ENCODE measurements at places on chromosomes 1 and 21. TPM values are rescaled to one million over a fixed set of nuclear protein-coding genes. Genes with fewer than 3 reads are reported as not detected.

Gene LRRC53
- not detected for total RNA-seq

Gene ILF2
- 65.9 TPM for total RNA-seq

Gene RBM11
- not detected for total RNA-seq

Gene PDE4B
- 11.9 TPM for total RNA-seq

Gene CATSPERE
- 0.44 TPM for total RNA-seq

Gene DDR2
- 28.1 TPM for total RNA-seq

Gene LRP8
- total RNA-seq = 2.3 TPM

- no peak for DNase-seq
Measured at GRCh38 chr21:17201741-17202260, 311.0 kb upstream of the CXADR start.

- no peak for DNase-seq
Measured at GRCh38 chr1:220908757-220909156, 29.5 kb downstream of the HLX start.

- no peak for DNase-seq
Measured at GRCh38 chr1:223393275-223394214, at the start of gene CCDC185. TSS of gene CCDC185 (plus strand) at chr1:223393415. CDS start at chr1:223393476, 61 bp downstream.

DNA sequence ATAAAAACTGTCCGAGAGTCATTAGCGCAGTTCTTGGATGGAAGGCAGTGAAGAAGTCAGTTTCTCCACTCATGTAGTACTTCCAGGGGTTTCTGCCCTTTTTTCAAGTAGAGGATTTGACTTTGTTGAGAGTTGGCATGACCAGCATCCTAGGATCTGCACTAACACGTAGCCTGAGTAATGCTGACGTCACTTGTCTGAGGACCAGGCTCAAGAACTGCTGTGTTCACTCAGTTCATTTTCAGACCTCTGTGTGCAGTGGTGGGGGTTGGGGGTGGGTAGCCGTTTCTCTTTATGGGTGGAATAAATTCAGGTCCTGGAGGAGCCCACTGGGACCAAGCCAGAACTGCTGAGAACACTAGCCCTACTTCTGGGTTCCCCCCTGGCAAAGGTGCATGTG, 53.3 kb downstream of the MRPS6 start:
- no peak for DNase-seq

GRCh38 chr1:204990059-204990664, 52.9 kb upstream of the CNTN2 start:
- no peak for DNase-seq

- no peak for DNase-seq
Measured at GRCh38 chr1:119080586-119080985, 59.9 kb downstream of the WARS2 start.

- no peak for DNase-seq
Measured at GRCh38 chr21:35019631-35020032, 29.5 kb downstream of the RUNX1 start.

GRCh38 chr1:220828950-220829586, 42.4 kb downstream of the MTARC1 start:
- DNase-seq = no peak

Data from heart right ventricle (tissue), 16 donors.